ENCODE measurements at places on chromosomes 7 and 10. TPM values are rescaled to one million over a fixed set of nuclear protein-coding genes. Genes with fewer than 3 reads are reported as not detected.

Gene SPDYE9
- total RNA-seq, result not detected

Gene GATA3
- total RNA-seq, result not detected

Gene GIMAP7
- not detected for total RNA-seq

Gene VTI1A
- 33.9 TPM for total RNA-seq

Gene UCN3
- not detected for total RNA-seq

Gene SPDYE5
- total RNA-seq, result not detected

Gene METTL27
- 5.0 TPM for total RNA-seq

Gene GSTO1
- total RNA-seq, result 158 TPM

Gene ATRNL1
- total RNA-seq, result 0.97 TPM

Gene HGF
- total RNA-seq, result 83.4 TPM

Gene GPRIN2
- total RNA-seq, result not detected

Gene IFIT1B
- not detected for total RNA-seq

Gene THSD7A
- 0.30 TPM for total RNA-seq

Gene PCLO
- 0.59 TPM for total RNA-seq

Gene RBM20
- total RNA-seq, result 0.18 TPM

Gene POLR3A
- 16.9 TPM for total RNA-seq

Gene NPC1L1
- not detected for total RNA-seq

Gene TFR2
- total RNA-seq, result 0.89 TPM

Gene EBF3
- not detected for total RNA-seq

Gene CCDC6
- total RNA-seq, result 48.5 TPM

Gene SRGN
- 13.1 TPM for total RNA-seq

Gene LEP
- total RNA-seq, result not detected

Gene ADAM22
- total RNA-seq, result 1.8 TPM

Gene FFAR4
- total RNA-seq, result not detected

Gene ADGRA1
- total RNA-seq, result not detected

Gene HABP2
- total RNA-seq, result not detected

Gene HOXA6
- total RNA-seq, result 5.8 TPM

Gene FBXO24
- 0.30 TPM for total RNA-seq

Gene CUBN
- 4.8 TPM for total RNA-seq

Gene AGAP5
- 2.7 TPM for total RNA-seq
